ENCODE measurements at places on chromosomes 1 and 21.

GRCh38 chr1:226981386-226981817 lies 41.3 kb downstream of the COQ8A start:
- DNase-seq = peak; percentile 58

- DNase-seq = no peak
Observed at GRCh38 chr21:27286760-27287159, 319.9 kb upstream of the ADAMTS5 start.

GRCh38 chr21:27258742-27259448 lies 292.0 kb upstream of the ADAMTS5 start:
- no peak for DNase-seq

DNA sequence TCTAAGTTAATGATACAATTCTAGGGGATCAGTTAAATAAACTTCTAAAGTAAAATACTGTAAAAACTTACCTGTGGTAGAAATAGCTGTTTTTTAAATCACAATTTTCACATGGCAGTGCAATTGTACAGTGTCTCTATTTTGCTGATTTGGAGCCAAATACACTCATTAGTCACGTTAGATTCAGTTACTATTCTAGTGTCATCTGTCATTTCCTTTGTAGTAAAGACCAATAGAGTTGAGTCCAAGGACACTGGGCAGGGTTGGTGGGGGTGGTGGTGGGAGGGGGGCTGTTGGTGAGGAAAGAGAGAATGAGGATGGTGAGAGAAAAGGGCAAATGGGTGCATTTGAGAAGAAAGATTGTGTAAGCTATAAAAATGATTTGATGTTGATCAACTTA lies 33.6 kb downstream of the CD55 start:
- DNase-seq = no peak

DNA sequence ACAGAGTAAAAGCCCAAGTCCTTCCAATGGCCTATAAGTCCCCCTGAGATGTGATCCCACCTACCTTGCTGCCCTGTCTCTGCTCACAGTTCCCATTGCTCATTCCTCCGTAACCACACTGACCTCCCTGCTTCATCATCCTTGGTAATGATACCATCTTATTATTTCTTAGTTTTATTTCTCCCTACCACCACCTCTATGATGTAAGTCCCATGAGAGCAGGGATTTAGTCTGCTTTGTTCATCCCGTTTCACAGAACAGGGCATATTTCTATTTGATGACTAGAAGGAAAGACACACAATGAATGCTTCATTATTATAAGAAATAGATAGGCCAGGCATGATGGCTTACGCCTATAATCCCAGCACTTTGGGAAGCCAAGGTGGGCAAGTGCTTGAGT lies 22.5 kb downstream of the NIBAN1 start:
- DNase-seq = no peak

GRCh38 chr1:184191181-184191621 lies 139.7 kb downstream of the TSEN15 start:
- no peak for DNase-seq

DNA sequence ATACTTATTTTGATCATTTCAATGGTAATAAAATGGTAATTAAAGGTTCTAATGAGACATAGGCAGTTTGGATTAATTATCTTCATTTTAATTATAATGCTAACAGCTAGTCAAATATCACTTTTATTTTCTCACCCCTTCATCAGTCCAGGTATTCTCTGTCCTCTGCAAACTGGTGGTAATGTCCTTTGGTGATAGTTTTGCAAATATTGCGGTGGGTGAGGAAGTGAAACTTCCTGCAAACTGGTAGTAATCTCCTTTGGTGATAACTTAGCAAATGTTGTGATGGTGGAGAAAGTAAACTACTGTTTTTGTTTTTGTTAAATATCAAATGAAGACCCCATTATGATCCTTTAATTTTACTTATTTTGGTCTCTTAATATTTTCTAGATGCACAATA lies 209.0 kb downstream of the AMY1C start:
- no peak for DNase-seq

DNA sequence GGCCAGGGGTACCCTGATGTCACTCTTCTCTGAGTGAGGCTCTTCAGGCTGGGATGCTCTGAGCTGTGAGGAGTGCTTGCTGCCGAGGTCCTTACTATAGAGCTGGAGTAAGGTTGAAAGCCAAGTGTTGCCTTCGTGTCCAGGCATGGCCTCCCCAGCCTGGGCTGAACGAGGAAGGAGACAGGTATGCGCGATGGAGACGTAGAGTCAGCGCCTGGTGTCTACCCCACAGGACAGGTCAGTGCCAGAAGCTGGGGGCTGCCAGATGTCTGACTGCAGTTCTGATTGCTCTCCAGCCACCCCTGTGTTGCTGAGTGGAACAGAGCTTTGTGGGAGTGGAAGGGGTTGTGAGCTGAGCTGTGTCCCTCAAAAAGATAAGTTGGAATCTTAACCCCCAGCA lies 135.8 kb upstream of the AJAP1 start:
- no peak for DNase-seq

- DNase-seq = no peak
Observed at GRCh38 chr1:205582471-205583291, 49.1 kb downstream of the ELK4 start.

DNA sequence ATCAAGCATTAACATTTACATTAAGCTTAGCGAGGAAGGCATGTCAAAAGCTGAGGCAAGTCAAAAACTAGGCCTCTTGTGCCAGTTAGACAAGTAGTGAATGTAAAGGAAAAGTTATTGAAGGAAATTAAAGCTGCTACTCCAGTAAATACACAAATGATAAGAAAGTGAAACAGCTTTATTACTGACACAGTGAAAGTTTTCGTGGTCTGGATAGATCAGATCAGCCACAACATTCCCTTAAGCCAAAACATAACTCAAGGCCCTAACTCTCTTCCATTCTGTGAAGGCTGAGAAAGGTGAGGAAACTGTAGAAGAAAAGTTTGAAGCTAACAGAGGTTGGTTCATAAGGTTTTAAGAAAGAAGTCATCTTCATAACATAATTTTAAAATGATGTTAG lies 131.9 kb downstream of the VAV3 start:
- DNase-seq = no peak

- peak; percentile 70 for DNase-seq
Observed at GRCh38 chr1:230067419-230067870, 407 bp downstream of the GALNT2 start.

GRCh38 chr1:2360588-2361364 lies 30.6 kb downstream of the MORN1 start:
- no peak for DNase-seq

DNA sequence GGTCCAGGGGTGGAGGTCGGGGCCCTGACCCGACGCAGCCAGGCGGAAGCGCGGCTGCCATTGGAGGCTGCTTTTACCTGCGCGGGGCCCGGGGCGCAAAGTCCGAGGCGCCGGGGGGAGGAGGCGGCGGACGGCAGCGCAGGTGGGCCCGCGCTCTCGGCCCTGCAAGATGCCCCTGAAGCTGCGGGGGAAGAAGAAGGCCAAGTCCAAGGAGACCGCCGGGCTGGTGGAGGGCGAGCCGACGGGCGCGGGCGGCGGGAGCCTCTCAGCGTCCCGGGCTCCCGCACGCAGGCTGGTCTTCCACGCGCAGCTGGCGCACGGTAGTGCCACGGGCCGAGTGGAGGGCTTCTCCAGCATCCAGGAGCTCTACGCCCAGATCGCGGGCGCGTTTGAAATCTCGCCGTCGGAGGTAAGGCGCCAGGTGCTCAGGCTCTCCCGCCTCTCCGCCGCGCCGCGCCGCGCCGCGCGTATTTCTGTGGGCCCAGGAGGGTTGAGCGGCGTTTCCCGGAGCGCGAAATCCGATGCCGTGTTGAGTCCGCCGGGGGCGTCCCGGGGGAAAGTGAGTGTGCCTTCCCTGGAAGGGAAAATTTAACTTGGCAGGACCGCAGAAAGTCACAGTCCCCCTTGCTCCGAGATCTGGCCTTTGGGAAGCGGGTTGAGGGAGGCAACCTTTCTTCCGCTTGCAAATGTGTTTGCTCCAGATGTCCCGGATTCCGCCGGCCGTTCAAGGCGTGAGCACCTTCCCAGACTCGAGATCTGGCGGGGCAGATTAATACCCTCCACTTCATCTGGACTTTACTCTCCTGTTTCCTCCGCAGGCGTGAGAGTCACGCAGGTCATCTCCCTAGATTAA lies at the start of gene GIPC2:
Gene GIPC2, plus strand, starts transcription at position 41 of the 853 bp plus-strand sequence. Its CDS starts 129 bp downstream, at position 170.
- no peak for DNase-seq

GRCh38 chr21:46001821-46002681 lies 20.5 kb downstream of the COL6A1 start:
- DNase-seq = peak; percentile 83

- DNase-seq = no peak
Observed at GRCh38 chr1:177817937-177818875, 151.7 kb downstream of the SEC16B start.

- DNase-seq = no peak
Observed at GRCh38 chr1:193408782-193409293, 222.4 kb upstream of the B3GALT2 start.

GRCh38 chr1:234621127-234621468 lies 11.1 kb upstream of the IRF2BP2 start:
- no peak for DNase-seq

- no peak for DNase-seq
Observed at GRCh38 chr1:113185463-113186104, 112.6 kb downstream of the LRIG2 start.

- DNase-seq = no peak
Observed at GRCh38 chr1:245412306-245412705, 257.5 kb downstream of the KIF26B start.

GRCh38 chr1:192461684-192462083 lies 113.9 kb upstream of the RGS1 start:
- no peak for DNase-seq

DNA sequence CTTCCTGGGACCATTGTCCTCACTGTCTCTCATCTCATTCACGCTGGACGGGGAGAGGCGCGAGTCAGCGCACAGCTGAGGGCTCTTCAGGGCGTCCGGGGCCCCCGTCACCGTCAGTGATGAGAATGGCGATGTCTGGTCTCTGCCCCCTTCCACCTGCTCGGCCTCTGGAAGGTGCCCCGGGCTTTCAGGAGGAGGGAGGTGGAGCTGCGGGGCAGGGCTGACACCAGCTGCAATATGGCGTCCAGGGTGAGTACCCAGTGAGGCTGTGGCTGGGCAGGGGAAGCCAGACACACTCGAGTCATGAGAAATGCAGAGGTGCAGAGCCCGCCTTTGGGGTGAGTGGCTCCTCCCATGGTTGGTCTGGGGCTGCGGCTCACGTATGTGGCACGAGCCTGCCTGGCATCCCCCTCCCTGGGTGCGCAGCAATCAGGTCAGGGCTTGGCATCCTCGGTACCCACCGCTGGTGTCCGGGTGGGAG lies 15.1 kb downstream of the MORN1 start:
- no peak for DNase-seq

DNA sequence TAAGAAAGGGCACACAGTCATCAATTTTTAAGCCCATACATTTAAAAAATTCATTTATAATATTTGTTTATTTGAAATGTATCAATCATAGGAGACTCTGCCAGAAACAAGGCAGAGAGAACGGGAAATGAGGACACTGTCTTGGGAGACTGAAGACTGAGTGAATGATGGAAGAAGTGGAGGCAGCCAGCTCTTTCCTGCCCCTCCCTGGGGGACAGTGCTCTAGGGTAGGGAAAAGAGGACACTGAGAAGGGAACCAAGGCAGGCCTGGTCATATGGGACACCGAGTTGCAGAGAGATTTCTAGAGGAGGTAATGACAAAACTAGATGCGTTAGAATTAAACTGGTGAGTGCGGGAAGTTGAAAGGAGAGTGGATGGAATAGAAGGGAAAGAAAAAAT lies 31.6 kb downstream of the EEIG2 start:
- no peak for DNase-seq

Measured in vagina (tissue), 2 donors.